ENCODE measurements at places on chromosomes 5 and 9.

GRCh38 chr5:58235299-58235698 is 224.6 kb downstream of the PLK2 start:
- no peak for DNase-seq

DNA sequence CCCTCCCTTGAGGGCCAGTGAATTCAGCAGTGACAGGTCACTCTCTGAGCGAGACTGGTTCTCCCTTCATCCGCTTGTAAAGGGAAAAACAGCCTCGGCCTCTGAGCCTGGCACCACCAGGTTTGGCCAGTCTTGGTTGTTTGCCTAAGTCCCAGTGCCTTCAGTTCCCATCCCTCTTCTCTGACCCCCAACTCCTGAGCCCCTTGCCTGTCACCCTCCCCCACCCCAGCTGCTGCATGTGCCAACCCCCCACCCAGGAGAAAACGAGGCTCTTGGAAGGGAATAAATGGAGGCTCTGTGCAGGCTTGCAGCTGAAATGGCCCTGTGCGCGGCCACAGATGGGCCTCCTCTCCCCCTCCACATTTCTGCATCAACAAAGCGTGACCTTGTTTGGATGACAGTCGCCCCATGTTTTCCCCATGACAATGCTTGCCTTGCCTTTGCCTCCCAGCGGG is 3.1 kb downstream of the URM1 start:
- DNase-seq = no peak

- DNase-seq = peak; percentile 78
These were observed at the start of gene CCDC69 for GRCh38 chr5:151223447-151224264. Gene CCDC69, minus strand, starts transcription at chr5:151224092. Its CDS starts 122 bp downstream, at chr5:151223970.

GRCh38 chr5:112996830-112997374 is 20.3 kb downstream of the DCP2 start:
- no peak for DNase-seq

- no peak for DNase-seq
These were observed 78.2 kb downstream of the ANKRD55 start for GRCh38 chr5:56154732-56155484.

Data from activated T-cell treated with anti-CD3 and anti-CD28 coated beads, Interleukin-2, amount 50 U/mL, for 72 hours (primary cell).